ENCODE measurements at places on chromosomes 3 and 15.

GRCh38 chr3:16335772-16336645, 71.0 kb downstream of the OXNAD1 start:
- no peak for DNase-seq

DNA sequence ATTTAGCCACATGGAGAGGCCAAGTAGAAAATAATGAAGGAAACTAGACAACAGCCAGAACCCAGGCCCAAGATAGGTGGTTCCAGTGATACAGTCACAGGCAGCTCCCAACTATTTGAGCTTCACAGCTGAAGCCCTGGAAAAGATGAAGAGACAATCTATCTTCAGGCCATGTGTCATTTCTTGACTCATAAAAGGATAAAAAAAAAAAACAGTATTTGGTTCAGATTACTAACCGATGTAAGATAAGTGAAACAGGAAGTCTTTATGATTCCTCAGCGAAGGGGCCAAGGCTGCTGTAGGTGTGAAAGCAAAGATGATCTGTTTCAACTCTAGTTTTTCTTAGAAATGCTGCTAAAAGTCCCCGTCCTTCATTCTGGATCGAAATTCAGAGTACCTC, 394.6 kb downstream of the ZNF385D start:
- DNase-seq = no peak

DNA sequence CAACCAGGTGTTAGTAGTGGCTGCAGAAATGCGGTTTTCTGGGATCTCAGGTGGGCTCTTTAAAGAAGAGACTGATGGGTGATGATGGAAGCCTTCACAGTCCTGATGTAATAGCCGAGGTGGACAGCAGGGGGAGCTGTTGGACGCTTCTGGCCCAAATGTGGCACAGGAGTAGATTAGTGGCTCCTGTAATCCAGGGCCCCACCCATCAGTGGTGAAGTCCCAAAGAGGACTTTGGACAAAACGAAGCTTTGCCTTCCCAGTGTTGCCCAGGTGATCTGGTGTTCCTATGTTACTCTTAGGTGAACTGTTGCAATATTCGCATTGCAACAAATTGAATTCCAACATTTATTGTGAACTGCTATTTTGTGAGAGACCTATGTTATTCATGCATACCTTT, 31.8 kb upstream of the MYZAP start:
- no peak for DNase-seq

DNA sequence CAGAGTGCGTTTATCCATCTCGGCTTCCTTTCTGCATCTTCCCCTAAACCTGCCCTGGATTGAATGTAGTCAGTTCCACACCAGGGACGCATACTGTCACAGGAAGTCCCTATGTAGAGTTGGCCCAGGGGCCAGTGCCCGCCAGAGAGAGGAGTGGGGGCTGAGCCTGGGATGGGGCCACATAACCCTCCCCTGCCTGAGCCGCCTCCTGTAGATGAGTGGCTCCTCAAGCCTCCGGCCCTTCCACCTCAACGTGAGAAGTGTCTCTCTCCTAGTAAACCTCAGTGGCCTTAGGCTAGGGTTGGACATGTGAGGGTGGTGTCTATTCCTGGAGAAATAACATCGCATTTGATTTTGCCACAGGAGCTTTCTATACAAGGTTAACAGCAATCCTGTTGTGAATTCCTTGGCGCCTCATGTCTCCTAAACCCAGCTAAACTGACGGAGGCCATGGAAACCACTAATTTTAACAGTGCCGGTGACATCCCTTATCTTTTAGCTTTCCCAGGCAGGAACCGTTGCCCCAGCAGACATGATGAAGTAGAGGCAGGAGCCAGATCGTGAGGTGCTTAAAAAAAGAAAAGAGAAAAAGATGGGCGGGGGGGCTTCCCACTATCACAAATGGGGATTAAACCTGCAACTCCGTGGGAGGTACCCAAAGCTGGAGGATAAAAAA, 171.1 kb downstream of the CHDH start:
- no peak for DNase-seq

- DNase-seq = no peak
These were observed 1036.6 kb downstream of the NTRK3 start for GRCh38 chr15:87219650-87220615.

DNA sequence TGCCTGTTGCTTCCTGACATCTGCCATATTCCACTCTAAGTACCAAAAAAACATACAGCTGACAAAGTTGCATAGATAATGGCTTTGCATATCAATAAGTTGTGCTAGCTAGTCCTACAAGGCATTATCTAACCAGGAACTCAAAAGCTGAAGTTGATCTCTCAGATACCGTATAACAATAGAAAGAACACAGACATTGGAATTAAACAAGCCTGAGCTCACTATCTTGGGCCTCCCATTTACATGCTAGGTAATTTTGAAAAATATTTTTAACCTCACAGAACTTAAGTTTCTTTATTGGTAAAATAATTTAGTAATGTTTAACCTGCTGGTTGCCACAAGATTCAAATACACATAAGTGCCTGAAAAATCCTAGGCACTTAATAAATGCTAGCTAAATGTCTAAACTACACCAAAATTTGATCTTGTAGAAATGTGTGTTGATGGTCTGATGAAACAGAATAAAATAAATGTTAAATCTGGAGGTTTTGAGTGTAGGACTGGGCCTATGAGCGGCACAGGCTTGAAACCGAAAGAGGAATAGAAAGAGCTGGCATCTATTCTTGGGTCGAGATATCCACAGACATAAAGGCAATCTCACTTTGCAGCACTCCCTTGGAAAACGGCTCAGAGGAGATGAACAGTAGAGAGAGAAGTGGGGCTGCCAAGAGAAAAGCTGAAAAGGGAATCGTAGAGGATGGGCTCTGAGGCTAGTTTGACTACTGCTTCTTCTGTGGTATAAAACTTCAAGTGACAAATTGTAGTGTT, 29.9 kb upstream of the TTC14 start:
- no peak for DNase-seq

DNA sequence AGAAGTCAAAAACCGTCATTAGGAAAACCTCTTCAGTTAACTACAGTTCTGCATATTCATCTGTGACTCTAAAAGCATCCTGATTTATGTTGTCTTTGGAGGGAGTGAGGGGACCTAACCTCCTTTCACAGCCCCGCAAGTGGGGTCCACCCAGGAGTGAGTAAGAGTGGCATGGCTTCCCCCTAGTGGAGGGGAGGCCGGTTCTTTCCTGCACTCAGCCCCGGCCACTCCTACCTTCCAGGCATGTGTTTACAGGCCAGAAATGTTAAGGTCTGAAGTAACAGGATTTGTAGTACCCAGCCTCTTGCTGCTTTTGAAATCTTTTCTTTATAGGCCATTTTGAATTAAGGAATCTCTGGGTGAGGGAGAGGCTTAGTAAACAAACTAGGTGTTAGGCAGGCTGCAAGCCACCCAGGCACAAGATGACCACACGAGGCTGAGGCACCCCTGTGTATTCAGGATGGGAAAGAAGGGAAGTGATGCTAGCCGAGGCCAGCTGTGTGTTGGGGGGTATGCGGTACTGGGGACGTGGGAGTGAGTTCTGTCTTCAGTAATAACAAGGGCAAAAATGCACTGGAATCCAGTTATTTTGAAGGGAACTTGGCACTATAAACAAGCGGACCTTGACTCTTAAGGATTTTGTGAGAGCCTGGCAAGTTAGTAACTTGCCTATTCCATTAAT, 50.5 kb downstream of the CTDSPL start:
- no peak for DNase-seq

- no peak for DNase-seq
These were observed 8.3 kb downstream of the IL5RA start for GRCh38 chr3:3101660-3102458.

- DNase-seq = no peak
These were observed 20.3 kb downstream of the CRTAP start for GRCh38 chr3:33134026-33134625.

DNA sequence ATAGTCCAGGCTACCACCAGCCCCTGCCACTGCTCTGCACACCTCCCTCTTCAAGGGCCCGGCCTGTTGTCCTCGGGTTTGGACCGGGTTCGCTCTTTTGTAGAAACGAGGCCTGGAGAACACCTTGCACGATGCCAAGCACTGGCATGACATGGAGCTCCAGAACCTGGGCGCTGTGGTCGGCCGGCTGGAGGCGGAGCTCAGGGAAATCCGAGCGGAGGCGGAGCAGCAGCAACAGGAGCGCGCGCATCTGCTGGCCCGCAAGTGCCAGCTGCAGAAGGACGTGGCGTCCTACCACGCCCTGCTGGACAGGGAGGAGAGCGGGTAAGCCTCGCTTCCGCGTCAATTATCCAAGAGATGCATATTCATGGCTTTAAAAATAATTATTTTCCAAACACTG, 72.4 kb downstream of the BFSP2 start:
- DNase-seq = no peak

Measured in smooth muscle cell of the brain vasculature (primary cell).